ENCODE measurements at places on chromosomes 6 and 20.

- no peak for DNase-seq
Measured at GRCh38 chr20:9985773-9986172, 49.0 kb upstream of the ANKEF1 start.

- no peak for DNase-seq
Measured at GRCh38 chr6:12296255-12296573, 6.1 kb downstream of the EDN1 start.

DNA sequence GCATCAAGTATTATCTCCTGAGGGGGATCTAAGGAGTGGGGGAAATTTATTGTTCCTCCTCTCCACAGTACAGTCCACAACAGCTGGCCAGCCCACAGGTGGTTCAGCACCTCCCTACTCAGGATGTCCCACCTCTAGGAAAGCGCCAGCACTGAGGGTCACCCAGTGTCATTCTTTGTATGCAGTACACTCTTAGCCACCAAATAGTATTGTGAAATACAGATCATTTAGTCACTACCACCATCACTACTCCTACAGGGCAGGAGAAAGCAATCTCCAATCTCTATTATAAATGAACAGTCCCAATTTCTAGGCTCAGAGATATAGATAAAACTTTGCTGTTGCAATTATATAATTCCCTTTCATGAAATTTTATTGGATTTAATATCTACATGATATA lies 6.3 kb upstream of the ZNF76 start:
- DNase-seq = no peak

DNA sequence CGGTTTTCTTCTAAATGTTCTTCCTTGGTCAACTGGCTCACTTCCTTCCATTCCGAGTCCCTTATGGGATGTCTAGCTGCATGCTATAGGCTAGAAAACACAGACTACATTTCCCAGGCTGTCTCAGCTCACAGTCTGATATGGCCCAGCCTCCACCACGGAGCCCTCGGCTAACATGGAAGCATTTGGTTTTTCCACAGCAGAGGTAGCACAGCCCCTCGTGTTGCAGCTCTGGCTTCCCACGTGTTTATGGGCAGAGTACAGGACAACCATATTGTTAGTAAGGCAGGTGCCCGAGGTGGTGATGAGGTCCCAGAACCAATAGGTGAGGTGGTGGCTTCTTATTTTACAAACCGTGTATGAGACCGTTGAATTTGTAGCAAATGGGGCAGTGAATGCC lies 8.7 kb downstream of the GPLD1 start:
- no peak for DNase-seq

GRCh38 chr6:1326535-1327121 lies 14.7 kb downstream of the FOXQ1 start:
- DNase-seq = no peak

- no peak for DNase-seq
Measured at GRCh38 chr20:36950414-36951197, 902 bp downstream of the SAMHD1 start.

DNA sequence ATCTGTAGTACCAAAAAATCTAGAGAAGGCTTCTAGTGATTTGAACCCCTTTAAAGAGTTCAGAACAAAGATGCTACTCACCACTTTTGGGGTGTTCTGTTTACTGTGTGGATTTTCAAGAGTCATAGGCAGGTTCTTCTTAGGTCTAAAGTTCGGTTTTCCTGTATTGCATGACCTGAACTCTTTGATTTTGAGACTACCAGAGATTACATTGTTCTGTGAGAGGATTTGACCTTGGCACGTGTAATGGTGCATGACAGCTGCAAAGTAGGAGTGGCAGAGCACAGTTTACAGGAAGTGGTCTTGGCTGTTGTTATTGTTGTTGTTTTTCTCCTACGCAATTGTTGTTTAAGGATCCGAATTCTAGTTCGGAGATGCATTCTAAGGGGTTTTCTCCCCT lies 592.7 kb downstream of the EPHA7 start:
- DNase-seq = no peak

DNA sequence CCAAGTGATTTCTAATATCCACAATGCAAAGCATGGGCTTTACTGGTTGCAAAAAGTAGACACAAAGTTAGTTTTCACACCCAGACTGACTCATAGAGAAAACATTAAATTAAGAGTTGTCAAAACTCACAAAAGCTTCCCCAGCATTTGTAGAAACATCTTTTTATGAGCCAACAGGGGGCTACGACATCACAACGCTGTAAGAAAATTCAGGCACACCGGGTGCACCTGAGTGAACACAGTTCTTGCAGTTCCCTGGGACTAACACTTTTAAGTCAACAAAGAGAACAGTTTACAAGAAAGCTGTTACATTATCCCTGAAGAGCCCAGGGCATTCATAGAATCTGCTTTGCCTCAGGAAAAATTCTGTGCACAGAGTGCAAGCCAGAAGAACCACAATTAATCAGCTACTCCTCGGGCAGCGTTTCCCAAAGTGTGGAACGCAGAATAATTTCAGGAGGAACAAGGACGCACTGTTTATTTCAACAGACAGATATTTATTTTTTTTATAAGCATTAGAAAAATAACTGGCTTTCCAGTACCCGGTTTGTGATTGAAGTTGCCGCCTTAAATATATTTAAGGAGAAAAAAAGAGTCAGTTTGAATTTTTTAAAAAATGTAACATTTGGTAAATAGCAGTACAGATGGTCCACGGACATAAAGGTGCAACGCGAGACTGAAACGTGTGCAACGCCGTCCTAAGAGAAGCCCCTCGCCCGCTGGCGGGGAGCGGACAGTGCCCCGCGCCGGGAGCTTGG lies 1.2 kb downstream of the NCOA5 start:
- DNase-seq = no peak

DNA sequence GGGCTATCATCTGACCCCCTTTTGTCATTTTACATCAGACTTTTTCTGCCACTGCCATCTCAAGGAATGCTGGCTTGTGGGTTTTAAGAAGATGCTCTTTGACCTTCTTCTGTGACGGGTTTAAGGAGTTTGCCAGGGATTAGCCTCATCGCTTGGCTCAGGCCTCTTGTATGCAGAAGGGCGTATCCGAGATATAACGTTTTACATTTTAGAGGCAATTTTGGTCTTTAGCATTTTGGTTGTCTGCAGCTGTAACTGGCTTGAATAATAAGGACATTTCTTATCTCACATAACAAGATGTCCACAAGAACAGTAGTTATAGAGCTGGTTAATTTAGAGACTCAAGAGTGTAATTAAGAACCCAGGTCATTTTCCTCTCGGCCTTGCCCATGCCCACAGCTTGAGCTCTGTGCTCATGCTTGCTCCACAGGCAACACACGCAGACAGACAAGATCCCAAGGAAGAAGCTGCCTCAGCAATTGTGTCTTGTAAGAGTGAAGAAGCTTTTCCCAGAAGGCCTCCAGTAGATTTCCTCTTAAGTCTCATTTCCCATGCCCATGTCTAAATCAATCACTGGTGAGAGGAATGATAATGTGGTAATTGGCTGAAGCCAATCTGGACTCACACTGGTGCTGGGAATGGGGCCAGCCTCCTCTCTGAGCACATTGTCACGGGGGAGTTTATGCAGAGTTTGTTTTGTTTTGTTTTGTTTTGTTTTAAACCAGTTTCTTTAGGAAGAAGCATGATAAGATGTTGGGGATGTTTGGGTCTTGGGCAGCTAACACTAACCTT lies 36.8 kb downstream of the PTCHD4 start:
- no peak for DNase-seq

DNA sequence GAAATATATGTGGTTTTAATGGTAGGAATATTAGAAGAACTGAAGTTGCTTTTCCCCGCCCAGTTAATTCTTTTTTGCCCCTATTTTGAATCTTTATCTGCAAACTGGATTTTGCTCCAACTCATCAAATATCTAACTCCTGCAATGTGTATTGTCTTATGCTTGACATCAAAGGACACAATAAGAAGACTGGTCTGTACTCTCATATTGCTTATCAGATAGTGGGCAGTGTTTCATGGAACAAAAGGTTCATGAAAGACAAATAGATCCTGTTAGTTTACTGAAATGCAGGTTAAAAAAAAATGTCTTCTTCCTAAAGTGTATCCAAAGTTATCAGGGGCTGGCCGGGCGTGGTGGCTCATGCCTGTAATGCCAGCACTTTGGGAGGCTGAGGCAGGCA lies 27.7 kb upstream of the GTF3C6 start:
- no peak for DNase-seq

DNA sequence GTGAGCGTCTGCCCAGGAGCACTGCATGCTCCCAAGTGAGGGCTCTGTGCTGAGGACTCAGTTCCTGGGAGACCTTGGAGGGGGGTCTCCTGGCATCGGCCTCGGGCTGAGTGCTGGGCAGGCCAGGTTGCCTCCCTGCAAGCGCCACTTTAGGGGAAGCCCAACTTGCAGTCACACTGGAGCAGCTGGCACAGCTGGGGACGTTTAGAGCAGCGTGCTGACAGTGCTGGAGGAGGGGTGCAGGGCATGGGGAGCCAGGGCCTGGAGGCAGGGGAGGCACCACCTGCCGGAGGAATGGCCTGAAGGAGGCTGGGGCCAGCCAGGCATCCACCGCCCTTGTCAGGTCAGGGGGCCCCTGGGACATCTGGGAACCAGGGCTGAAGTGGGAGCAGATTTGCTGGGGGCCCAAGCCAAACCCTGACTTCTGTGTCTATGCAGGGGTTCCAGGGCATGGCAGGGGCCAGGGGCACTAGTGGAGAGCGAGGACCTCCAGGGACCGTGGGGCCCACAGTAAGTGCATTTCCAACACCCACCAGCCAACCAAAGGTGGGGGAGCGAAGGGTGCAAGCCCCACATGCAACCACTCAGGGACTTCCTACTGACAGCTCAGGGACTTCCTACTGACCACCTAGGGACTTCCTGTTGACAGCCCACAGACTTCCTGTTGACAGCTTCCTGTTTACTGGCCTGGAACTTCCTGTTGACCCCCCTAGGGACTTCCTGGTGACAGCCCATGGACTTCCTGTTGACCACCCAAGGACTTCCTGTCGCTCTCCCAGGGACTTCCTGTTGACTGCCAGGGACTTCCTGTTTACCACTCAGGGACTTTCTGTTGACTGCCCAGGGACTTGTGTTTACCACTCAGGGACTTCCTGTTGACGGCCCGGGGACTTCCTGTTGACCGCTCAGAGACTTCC lies 33.6 kb downstream of the COL20A1 start:
- DNase-seq = no peak

GRCh38 chr20:10761232-10761631 lies 87.4 kb upstream of the JAG1 start:
- DNase-seq = no peak

- no peak for DNase-seq
Measured at GRCh38 chr6:131740161-131740560, 29.3 kb upstream of the CTAGE9 start.

- no peak for DNase-seq
Measured at GRCh38 chr20:35503841-35504561, 25.5 kb downstream of the C20orf173 start.

DNA sequence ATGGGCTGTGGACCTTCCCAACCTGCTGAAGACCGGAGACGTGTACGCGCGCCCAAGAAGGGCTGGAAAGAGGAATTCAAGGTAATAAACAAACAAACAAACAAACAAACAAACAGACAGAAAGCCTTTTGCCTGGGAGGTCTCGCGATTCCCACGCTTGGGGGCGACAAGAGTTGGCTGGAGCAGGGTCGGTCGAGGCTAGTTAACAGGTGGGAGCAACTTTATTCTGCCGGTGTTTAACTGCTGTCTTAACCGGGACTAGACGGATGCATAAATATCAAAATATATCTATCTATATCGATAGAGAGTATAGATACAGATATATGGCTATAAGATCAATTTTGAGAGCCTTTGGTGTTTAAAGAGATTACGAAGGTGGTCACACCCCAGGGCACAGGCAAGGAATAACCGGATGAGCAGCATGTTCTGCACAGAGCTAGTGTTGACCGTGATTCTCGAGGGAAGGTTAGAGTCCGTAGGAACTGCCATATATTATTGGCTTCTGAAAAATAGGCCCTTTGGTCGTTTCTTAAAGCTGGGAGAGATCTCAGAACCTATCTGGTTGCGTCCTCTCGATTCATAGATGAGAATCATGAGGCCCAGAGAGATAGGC lies 514 bp downstream of the STMND1 start:
- no peak for DNase-seq

DNA sequence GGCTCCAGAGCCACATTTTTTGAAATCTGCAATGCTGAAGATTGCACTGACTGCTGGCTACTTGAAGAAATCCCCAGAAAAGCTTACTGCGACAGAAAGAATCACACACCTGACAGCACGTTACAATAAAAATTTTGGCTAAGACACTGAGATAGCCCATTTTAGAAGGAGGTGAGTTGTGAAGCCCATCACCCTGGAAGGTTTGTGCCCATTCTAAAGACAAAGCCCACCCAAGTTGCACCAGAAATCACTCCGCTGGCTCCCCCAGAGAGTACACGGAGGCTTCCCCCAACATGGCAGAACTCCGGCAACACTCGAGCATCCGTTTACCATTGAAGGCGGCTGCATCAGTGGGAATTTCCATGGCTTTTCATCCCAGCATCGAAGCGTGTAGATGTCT lies 29.4 kb downstream of the LPA start:
- no peak for DNase-seq

- DNase-seq = no peak
Measured at GRCh38 chr6:128930321-128930720, 47.4 kb downstream of the LAMA2 start.

GRCh38 chr6:109816452-109817374 lies 125.6 kb downstream of the FIG4 start:
- DNase-seq = no peak

DNA sequence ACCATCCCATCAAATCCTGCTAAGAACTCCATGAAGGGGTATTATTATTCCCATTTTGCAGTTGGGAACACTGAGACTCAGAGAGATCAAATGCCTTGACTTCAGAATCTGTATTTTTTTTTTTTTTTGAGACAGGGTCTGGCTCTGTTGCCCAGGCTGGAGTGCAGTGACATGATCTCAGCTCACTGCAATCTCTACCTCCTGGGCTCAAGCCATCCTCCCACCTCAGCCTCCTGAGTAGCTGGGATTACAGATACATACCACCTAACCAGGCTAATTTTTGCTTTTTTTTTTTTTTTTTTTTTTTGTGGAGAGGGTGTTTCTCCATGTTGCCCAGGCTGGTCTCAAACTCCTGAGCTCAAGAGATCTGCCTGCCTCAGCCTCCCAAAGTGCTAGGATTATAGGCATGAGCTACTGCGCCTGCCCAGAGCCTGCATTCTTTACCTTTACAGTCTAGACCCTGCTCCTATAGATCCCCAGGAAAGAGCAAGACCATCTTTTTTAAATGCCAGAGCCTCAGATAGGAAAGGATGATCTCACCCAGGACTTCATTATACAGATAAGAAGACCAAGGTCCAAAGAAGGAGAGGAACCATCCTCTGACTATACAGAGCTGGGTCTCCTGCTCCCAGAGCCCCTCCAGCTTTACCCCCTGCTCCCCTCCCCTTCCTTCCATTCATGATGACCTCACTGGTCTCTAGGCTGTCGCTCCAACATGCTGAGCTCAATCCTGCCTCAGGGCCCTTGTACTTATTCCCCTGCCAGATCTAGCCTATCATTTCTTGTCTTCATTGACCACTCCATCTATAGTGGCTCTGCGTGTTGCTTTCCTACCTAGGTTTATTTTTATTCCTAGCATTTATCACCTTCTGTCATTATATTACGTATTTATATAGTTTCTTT lies 138.6 kb downstream of the CEBPB start:
- DNase-seq = no peak
